Adipocyte (in vitro differentiated cells): ENCODE measurements at places on chromosomes 2 and 18.
A peak's percentile ranks its signal among the peaks of the same experiment; 100 is the strongest.

DNA sequence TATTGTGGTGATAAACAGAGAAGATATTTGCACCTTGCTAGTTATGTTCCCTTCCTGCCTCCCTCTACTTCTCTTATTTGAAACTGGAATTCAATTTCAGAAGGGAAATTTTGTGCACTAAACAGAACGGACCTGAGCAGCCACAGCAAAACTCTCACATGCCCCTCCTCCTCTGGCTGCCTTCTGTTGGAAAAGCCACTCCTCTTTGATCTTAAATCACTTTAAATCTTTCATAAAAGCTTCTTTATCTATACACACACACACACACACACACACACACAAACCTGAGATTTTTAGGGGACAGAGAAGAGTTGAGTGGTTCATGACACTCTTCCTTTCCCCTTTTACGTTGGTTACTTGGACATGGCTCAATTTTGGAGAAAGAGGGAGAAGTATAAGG, 5.6 kb downstream of the TBR1 start:
- no peak for DNase-seq

GRCh38 chr18:2960983-2961696, 51.8 kb downstream of the LPIN2 start:
- DNase-seq, result no peak

DNA sequence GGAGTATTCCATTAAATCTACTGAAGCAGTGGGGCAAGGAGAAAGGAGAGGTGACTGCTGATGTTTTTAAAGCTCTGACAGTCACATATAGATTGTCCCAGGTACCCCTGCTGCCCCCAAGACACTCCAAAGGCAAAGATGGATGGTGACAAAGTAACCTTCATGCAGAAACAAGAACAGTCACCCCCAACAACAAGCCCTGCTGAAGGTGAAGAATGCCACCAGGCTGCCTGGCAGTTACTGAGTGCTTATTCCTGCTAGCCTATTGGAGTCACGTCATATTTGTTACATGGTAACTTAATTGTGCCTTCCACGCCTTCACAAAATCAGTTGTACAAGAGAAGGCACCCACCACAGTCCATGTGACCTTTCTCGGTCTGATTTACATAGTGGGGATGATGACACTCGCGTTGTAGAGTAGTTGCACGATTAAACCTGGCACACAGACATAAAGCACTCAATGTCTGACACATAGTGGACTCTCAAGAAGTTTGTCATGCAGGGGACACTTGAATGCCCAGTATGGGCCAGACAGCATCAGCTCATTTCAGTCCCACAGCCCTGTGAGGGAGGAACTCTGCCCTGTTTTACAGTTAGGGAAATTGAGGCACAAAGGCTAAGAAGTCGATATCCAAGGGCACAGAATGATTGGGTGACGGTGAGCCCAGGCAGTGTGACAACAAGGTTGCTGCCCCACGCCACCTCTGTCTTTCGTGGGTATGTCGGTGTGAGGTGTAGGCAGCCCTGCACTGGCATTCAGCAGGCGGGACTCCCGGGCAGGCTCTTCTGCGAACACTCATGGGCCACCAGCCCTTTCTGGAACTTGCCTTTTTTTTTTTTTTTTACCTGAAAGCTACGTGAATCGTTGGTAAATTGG, 62.7 kb downstream of the ZCCHC2 start:
- DNase-seq, result no peak

DNA sequence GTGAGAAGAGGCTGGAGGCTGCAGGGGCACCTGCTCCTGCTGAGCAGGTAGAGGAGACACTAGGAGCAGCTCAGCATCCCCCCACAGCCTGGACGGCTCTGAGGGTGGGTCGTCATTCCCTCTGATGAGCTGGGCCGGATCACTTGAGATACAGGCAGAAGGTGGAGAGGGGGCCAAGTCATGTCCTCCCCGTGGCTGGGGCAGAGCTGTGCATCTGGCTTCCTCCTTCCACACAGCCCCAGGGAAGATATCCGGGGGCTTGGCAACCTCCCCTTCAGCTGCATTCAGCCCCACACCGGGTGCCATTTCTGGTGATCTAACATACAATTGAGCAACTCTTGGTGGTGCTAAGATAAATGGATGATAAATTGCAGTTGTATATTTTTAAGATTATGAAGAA, 236.9 kb downstream of the LDLRAD4 start:
- no peak for DNase-seq

- DNase-seq, result no peak
Observed at GRCh38 chr2:115481842-115482241, 1039.4 kb downstream of the DPP10 start.

DNA sequence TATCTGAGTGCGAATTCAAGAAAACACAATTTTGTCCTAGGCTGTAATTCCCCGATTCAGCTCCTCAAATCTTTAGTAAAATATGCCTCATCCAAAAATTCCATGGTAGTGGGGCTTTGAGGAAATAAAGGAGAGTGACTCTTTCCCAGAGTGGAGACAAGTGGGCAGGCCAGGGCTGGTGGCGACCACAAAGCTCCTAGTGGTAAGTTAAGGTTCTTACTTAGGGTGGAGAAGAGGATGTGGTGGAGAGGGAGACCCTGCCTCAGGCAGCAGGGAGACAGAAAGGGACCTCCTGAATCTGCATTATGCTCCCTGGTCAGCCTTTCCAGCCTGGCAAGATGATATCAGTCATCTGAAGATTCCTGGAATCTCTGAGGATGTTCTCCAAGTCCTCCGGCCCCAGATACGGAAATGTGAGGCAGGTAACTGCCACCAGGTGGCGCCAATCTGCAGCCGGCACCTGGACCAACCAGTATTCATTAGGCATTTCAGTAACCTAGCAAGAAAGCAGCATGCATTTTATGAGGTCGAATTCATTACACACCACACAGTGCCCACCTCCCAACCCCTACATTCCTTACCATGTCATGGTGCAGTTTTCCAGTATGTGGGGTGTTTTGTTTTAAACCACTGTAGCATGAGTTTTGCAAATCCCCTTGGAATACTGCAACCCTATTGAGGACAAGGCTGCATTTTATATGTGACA, 106.4 kb downstream of the POLE4 start:
- peak; percentile 54 for DNase-seq

GRCh38 chr18:44781886-44782285, 101.2 kb downstream of the SETBP1 start:
- peak; percentile 88 for DNase-seq

DNA sequence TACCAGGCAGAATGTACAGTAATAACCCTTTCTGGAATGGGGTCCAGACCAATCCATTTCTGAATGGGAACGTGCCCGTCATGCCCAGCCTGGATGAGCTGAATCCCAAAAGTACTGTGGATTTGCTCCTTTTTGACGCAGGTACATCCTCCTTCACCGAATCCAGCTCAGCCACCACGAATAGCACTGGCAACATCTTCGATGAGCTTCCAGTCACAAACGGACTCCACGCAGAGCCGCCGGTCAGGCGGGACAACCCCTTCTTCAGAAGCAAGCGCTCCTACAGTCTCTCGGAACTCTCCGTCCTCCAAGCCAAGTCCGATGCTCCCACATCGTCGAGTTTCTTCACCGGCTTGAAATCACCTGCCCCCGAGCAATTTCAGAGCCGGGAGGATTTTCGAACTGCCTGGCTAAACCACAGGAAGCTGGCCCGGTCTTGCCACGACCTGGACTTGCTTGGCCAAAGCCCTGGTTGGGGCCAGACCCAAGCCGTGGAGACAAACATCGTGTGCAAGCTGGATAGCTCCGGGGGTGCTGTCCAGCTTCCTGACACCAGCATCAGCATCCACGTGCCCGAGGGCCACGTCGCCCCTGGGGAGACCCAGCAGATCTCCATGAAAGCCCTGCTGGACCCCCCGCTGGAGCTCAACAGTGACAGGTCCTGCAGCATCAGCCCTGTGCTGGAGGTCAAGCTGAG, 89.6 kb downstream of the SH3BP4 start:
- DNase-seq, result no peak

GRCh38 chr2:137522620-137523011, 441.7 kb upstream of the HNMT start:
- DNase-seq, result no peak

DNA sequence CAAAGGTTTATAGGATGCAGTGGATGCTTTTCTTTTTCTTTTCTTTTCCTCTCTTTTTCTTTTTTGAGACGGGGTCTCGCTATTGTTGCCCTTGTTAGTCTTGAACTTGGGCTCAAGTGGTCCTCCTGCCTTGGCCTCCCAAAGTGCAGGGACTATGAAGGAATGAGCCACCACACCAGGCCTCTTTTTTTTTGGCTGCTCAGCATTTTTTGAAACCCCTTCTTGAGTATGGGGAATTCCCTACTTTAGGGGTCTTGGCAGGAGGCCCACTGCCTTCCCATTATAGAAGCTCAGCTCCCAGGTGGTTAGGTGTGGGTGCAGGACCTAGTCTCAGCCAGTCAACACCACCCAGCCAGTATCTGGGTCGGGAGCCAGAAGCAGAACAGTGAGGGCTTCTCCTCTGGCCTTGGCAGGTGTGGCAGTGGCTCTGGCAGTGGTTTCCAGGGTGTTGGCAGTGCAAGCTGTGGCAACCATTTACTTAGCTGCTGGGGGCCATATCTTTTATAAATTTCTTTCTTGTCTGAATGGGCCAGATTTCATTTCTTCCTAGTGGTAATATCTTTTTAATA, 51.4 kb upstream of the ACYP2 start:
- no peak for DNase-seq

- DNase-seq, result no peak
Observed at GRCh38 chr18:50830544-50830943, 10.7 kb upstream of the MRO start.

GRCh38 chr2:98008415-98008814, 12.7 kb upstream of the TMEM131 start:
- DNase-seq, result no peak

GRCh38 chr2:223612501-223612900, 10.3 kb upstream of the SCG2 start:
- no peak for DNase-seq

GRCh38 chr2:10196110-10196892, 73.8 kb downstream of the RRM2 start:
- no peak for DNase-seq

GRCh38 chr2:178256382-178257042, 62.2 kb downstream of the OSBPL6 start:
- peak; percentile 53 for DNase-seq

GRCh38 chr2:101440127-101440738, 34.7 kb downstream of the RFX8 start:
- DNase-seq, result no peak

DNA sequence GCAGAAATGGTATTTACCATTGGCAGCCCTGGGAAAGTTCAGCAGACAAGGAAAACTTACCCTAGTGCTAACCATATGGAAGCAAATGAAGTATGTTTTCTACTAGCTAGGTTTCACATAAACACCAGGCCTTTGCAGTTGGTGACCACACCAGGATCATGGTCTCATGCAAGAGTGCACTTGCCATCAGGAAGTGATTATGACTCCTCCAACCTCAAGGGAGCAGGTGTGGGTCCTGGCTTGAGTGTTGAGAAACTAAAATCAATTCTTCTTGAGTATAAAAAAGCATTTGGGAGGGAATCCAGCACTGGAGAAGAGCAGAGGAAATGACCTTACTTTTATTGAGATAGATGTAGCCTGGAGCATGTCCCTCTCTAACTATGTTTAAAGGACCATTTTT, 56.8 kb upstream of the SPAG16 start:
- DNase-seq, result no peak

DNA sequence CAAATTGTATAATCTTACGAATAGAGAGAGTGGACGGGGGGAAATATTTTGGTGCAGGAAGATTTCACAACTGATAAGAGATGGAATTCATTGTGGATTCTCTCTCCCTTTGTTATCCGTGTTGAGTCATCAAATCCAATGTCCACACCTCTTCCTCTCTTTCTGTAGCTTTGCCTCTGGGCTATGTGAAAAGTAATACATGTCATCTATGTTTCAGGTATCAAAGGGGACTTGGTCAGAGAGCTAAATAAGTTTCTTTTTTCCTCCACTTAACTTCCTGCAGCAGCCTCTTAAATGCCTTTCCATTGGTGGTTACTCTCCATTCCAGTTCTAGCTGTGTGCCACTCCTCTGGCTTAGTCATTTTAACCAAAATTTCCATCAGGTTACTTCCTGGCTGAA, 169.3 kb upstream of the NXPH2 start:
- DNase-seq, result no peak

DNA sequence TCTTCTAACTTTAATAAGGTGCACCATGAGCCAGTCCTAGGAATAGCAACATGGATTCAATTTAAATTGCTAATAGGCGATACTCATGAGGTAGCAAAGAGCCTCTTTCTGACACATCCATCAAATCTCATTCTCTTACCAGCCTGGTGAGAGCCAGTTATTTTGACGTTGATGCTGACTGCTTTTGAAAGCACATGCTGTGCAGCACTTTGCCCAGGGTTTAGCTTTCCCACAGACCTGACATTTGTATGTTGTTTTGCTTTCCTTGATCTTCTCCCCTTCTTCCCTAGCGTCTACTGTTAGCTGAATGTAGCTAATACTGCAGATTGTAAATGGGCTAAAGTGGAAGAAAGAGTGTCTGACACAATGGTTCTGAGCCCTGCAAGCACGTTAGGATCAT, 101.1 kb upstream of the CCDC85A start:
- DNase-seq, result no peak

DNA sequence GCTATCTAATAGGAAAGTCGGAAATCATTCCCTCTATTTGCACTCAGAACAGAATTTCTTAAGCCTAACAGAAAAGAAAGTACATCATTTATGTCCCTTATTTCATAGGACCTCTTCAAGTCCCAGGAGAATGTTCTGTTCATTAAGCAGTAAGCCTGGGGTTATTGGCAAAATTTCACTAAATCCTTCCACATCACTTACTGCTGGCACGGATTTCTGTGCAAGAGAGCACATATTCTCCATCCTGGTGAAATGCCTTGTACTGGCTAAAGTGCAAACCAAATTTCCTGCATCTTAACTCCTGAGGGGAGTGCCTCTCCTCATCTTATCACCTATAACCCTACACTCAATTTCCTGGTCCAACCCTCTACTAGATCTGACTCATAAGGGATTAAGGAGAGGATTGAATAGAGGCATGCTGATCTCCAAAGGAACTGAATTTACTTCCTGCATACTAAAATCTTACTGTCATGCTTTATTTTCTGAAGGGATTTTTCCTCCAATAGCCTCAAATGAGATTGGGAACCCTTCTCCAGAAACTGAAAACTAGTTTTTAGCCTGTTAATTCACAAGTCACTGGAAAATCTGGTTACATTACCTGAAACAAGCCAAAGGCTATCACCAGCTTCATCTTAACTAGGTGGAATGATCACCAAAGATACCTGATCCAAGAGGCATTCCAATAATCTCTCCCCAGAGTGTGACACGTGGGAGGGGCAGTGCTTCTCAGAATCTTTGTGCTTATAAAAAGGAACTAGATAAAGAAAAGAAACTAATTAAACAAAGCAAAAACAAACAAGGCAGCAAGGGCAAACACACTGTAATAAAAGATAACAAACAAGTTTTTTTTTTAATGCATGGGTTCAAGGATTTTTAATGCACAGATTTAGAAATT, 311.1 kb downstream of the NR4A2 start:
- peak; percentile 42 for DNase-seq

GRCh38 chr2:155663265-155663664, 669.3 kb downstream of the NR4A2 start:
- DNase-seq, result no peak
